ENCODE measurements at places on chromosomes 2 and 18.

GRCh38 chr2:43519643-43520221 lies 76.1 kb downstream of the THADA start:
- no peak overlapping the region for H3K27ac ChIP-seq
- H3K36me3 ChIP-seq, result peaks cover 3% of the 10 kb centered on the region
- no peak for DNase-seq
- H3K4me3 ChIP-seq, result no peak overlapping the region
- H3K27me3 ChIP-seq, result no peaks in the 10 kb centered on the region

- H3K4me3 ChIP-seq, result peak overlapping the region; percentile 95
- peaks cover 40% of the 10 kb centered on the region for H3K4me1 ChIP-seq
- H3K36me3 ChIP-seq, result no peaks in the 10 kb centered on the region
- H3K27me3 ChIP-seq, result no peaks in the 10 kb centered on the region
- peak; percentile 62 for DNase-seq
These were observed 779 bp upstream of the TRIB2 start for GRCh38 chr2:12716032-12716281.

DNA sequence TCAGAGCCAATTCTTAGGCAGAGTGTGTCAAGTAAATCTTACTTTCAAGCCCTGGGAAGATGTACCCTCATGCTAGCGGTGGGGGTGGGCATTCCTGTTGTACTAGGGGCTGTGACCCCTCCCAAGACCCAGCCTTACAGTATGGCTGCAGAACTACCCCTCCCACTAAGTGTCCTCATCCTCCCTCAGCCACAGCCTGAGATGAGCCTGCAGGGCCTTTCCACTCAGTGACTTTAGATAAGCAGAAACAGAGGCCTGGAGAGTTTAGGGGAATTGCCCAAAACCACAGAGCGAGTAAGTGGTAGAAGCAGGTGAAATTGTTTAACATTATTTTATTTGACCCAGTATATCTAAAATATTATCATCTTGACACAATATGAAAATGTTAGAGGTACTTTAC lies 36.6 kb downstream of the TTC32 start:
- no peak for DNase-seq
- H3K27ac ChIP-seq, result no peak overlapping the region
- peaks cover 15% of the 10 kb centered on the region for H3K4me1 ChIP-seq
- H3K36me3 ChIP-seq, result no peaks in the 10 kb centered on the region
- H3K4me3 ChIP-seq, result no peak overlapping the region

GRCh38 chr2:222794585-222795449 lies 66.0 kb upstream of the ACSL3 start:
- DNase-seq, result no peak
- no peaks in the 10 kb centered on the region for H3K36me3 ChIP-seq
- H3K27me3 ChIP-seq, result no peaks in the 10 kb centered on the region
- H3K27ac ChIP-seq, result peak overlapping the region; percentile 91
- H3K4me1 ChIP-seq, result peaks cover 68% of the 10 kb centered on the region

DNA sequence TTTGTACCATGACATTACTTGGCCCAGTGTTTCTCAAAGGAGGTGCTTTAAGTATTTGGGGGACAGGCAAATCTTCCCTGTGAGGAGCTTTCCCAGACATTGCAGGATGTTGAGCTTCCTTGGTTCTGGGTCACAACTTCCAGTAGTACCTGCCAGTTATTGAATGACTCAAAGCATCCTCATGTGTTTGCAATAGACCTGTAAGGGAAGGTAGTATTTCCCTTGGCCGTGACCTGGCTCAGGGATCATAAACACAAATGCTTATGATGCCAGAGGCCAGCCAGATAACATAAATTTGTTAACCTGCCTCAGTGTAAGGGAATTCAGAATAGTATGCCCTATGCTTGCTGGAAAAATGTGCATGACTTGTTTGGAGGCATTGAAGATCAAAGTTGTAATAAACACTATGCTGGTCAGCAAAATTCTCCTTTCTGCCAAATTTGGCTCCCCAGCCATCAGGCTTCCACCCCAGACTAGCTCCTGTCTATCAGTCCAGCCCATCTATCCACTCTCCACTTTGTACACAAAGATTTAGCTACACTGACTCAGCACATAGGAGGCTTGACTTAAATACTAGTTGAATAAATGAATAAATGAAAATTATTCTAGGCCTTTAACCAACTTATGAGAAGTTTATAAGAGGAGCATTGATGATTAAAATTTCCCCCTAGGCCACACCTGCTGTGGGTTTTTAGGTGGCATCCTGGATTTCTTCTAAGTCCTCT lies 102.0 kb upstream of the EFEMP1 start:
- no peaks in the 10 kb centered on the region for H3K36me3 ChIP-seq
- no peak overlapping the region for H3K27ac ChIP-seq
- no peak overlapping the region for H3K4me3 ChIP-seq
- DNase-seq, result no peak
